ENCODE measurements at places on chromosomes 1 and 21.
A peak's percentile ranks its signal among the peaks of the same experiment; 100 is the strongest.

DNA sequence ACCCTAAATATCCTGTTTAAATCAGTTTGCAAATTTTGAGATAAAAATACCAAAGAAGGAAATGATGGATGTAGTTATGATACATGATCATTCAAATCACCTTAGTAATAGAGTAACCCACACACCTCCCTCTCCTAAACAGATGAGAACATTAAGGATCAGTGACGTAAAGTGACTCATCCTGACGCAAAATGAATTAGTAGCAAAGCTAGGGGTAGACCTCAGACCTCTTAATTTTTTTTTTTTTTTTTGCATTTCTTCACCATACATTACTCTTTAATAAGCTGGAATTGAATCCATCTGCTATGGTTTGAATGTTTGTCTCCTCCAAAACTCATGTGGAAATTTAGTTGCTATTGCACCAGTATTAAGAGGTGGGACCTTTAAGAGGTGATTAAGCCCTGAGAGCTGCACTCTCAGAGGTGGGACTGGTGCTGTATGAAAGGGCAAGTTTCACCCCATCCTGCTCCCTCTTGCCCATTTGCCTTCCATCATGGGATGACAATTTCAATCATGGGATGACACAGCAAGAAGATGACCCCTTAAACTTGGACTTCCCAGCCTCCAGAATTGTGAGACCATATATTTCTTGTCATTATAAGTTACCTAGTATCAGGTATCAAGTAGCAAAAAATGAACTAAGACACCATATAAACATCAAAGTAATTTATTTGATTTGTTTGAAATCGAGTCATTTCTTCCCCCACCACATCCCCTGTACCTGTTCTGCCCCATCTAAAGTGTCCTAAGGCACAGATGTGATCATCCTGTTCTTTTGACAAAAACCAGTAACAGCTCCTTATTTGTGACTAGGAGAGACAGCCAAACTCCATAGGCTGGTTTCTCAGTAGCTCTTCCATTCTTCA, 114.6 kb upstream of the DUSP10 start:
- no peaks in the 10 kb centered on the region for H3K4me1 ChIP-seq
- no peak for DNase-seq
- H3K27ac ChIP-seq: no peak overlapping the region
- H3K27me3 ChIP-seq: no peaks in the 10 kb centered on the region
- H3K4me3 ChIP-seq: no peak overlapping the region

GRCh38 chr1:147509786-147510395, 31.4 kb upstream of the BCL9 start:
- no peaks in the 10 kb centered on the region for H3K4me1 ChIP-seq
- H3K27ac ChIP-seq: no peak overlapping the region
- DNase-seq: no peak
- H3K27me3 ChIP-seq: no peaks in the 10 kb centered on the region
- no peak overlapping the region for H3K4me3 ChIP-seq

GRCh38 chr1:79667848-79668696, 661.5 kb upstream of the ADGRL4 start:
- no peaks in the 10 kb centered on the region for H3K36me3 ChIP-seq
- H3K4me1 ChIP-seq: no peaks in the 10 kb centered on the region
- H3K4me3 ChIP-seq: no peak overlapping the region
- DNase-seq: no peak
- no peak overlapping the region for H3K27ac ChIP-seq

GRCh38 chr21:37927711-37928110, 11.5 kb upstream of the KCNJ6 start:
- no peaks in the 10 kb centered on the region for H3K27me3 ChIP-seq
- no peaks in the 10 kb centered on the region for H3K4me1 ChIP-seq

DNA sequence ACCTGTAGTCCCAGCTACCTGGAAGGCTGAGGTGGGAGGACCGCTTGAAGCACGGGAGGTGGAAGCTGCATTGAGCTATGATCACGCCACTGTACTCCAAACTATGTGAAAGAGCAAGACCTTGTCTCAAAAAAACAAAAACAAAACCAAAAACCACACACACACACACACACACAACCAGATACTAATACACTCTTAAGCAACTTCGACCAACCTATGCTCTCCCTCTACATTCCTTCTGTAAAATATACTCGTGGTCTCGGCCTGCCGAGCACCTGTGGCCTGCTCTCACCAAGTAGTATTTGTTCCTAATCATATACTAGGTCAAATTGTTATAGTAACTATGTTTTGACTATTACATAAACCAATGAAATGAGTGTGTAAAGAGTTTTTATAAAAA, 13.5 kb upstream of the SYT2 start:
- H3K4me1 ChIP-seq: no peaks in the 10 kb centered on the region
- no peaks in the 10 kb centered on the region for H3K36me3 ChIP-seq
- no peak overlapping the region for H3K4me3 ChIP-seq
- DNase-seq: no peak
- no peak overlapping the region for H3K27ac ChIP-seq
- no peaks in the 10 kb centered on the region for H3K27me3 ChIP-seq

DNA sequence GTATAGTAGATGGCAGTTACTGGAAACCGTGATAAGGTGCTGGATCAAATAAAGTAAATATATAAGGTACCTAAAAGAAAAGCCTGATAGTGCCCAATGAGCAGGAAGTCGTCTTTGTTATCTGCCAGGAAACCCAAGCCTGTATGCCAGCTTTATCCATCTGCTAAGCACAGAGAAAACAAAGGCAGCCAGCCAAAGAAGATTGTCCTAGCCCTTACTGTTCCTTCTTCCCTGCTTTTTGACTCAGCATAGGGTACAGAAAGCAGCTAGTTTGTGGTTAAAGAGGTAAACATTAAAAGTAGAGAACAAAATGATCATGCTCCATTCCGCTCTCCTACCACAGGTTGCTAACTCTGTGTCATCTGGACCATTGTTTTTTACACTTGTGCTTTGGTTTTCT, 10.1 kb downstream of the KRTAP22-2 start:
- H3K4me3 ChIP-seq: no peak overlapping the region
- no peaks in the 10 kb centered on the region for H3K27me3 ChIP-seq
- H3K27ac ChIP-seq: no peak overlapping the region
- H3K36me3 ChIP-seq: no peaks in the 10 kb centered on the region
- no peak for DNase-seq

GRCh38 chr1:29323636-29324035, 87.3 kb downstream of the PTPRU start:
- H3K4me3 ChIP-seq: no peak overlapping the region
- no peaks in the 10 kb centered on the region for H3K27me3 ChIP-seq
- no peak for DNase-seq
- no peaks in the 10 kb centered on the region for H3K4me1 ChIP-seq

- DNase-seq: no peak
- H3K4me3 ChIP-seq: no peak overlapping the region
- no peak overlapping the region for H3K27ac ChIP-seq
- no peaks in the 10 kb centered on the region for H3K36me3 ChIP-seq
- no peaks in the 10 kb centered on the region for H3K27me3 ChIP-seq
Observed at GRCh38 chr1:153636312-153636711, 2.4 kb downstream of the CHTOP start.

DNA sequence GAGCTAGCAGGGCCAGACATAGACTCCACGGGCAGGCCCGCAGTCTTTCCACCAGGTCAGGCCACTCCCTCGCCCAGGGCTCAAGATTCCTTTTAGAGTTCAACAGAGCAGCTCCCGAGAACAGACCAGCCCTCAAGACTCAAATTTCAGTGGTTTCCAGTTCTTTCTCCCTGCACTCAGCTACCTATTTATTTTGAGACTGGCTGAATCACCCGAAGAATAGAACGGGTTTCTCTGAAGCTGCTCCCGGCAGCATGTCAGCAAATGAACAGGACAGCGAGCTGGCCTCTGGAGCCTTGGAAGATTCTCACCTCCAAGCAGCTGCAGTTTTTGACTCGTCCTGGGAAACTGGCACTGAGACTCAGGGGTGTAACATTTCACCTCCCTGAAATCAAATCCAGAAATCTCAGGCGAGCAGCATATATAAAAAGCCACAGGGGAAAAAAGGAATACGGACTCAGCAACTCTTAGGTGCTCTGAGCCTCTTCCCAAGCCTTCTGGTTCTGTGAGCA, 177.9 kb downstream of the CLIC6 start:
- H3K36me3 ChIP-seq: no peaks in the 10 kb centered on the region
- no peak for DNase-seq
- H3K27me3 ChIP-seq: no peaks in the 10 kb centered on the region
- no peak overlapping the region for H3K4me3 ChIP-seq
- H3K27ac ChIP-seq: peak overlapping the region; percentile 84

GRCh38 chr1:163661391-163661790, 339.6 kb downstream of the NUF2 start:
- H3K36me3 ChIP-seq: no peaks in the 10 kb centered on the region
- no peak overlapping the region for H3K27ac ChIP-seq
- no peaks in the 10 kb centered on the region for H3K27me3 ChIP-seq
- no peak overlapping the region for H3K4me3 ChIP-seq
- no peaks in the 10 kb centered on the region for H3K4me1 ChIP-seq
- no peak for DNase-seq

DNA sequence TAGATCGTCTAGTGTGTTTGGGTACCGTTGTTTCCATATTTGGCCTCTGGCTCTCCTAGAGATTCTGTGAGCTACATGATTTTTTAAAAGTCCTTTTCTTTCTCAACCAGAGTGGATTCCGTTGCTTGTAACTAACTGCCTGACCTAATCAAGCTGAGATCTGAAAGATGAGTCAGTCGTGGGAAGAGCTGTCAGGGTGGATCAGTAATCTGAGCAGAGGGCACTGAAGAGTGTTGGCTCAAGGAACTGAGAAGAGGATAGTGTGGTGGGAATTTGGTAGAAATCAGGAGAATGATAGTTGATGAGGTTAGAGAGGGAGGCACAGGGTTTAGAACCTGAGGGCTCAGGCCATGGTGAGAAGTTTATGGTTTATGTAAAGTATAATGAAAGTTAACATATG, 52.2 kb downstream of the TRAF5 start:
- no peaks in the 10 kb centered on the region for H3K4me1 ChIP-seq
- no peak overlapping the region for H3K4me3 ChIP-seq
- no peaks in the 10 kb centered on the region for H3K36me3 ChIP-seq
- H3K27ac ChIP-seq: no peak overlapping the region
- no peak for DNase-seq
- no peaks in the 10 kb centered on the region for H3K27me3 ChIP-seq

- no peaks in the 10 kb centered on the region for H3K4me1 ChIP-seq
- H3K4me3 ChIP-seq: no peak overlapping the region
- H3K27me3 ChIP-seq: no peaks in the 10 kb centered on the region
- no peak overlapping the region for H3K27ac ChIP-seq
- no peak for DNase-seq
Observed at GRCh38 chr21:18960306-18960705, 556.7 kb upstream of the TMPRSS15 start.

DNA sequence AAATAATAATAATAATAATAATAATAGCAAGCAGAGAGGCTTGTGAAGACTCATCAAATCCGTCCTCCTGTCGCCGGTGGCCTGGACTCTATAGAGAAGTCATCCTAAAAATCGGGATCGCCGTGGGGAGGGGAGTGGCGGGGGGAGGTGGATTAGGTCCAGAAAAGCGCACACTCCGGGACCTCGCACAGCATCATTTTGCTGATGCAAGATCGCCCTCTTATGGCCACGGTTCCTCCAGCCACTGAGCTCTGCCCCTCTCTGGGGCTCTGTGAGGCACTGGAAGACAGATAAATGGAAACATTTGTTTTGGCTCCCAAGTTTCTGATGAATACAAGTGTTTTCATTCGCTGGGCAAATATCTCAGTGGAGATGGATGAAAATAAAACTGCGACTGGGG, 612.0 kb downstream of the MATN1 start:
- no peaks in the 10 kb centered on the region for H3K36me3 ChIP-seq
- H3K27me3 ChIP-seq: peaks cover 26% of the 10 kb centered on the region
- H3K4me1 ChIP-seq: no peaks in the 10 kb centered on the region
- no peak overlapping the region for H3K4me3 ChIP-seq
- H3K27ac ChIP-seq: no peak overlapping the region
- DNase-seq: no peak

DNA sequence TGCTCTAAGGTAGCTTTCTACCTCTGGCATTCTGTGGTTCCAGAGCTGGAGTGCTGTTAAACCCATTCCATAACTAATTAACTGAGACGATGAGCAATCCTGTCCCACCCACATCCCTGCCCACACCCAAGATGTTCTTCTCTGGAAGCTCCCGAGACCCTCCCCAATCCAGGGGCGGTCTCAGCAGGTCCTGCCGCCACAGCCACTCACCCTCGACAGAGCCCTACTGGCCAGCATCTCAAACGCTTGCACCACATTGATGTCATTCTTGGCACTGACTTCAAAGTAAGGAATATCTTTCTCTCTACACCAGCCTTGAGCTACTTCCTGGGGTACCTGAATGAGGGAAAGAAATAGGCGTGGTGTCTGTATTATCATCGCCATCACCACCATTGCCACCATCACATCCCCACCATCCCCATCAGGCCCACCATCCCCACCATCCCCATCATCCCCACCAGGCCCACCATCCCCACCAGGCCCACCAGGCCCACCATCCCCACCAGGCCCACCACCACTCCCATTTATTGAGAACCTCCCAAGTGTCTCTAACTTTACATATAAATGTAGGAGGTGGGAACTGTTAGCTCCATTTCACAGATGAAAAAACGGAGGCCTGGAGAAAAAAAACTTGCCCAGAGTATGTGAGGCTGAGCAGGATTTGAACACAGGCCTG, 17.7 kb downstream of the RAB7B start:
- peaks cover 10% of the 10 kb centered on the region for H3K4me1 ChIP-seq
- H3K27me3 ChIP-seq: no peaks in the 10 kb centered on the region
- DNase-seq: no peak
- no peak overlapping the region for H3K4me3 ChIP-seq

GRCh38 chr1:228100822-228101613, 2.1 kb downstream of the C1orf35 start:
- peaks cover 12% of the 10 kb centered on the region for H3K4me1 ChIP-seq
- no peak overlapping the region for H3K4me3 ChIP-seq
- no peaks in the 10 kb centered on the region for H3K27me3 ChIP-seq
- H3K36me3 ChIP-seq: peaks cover 4% of the 10 kb centered on the region
- H3K27ac ChIP-seq: peak overlapping the region; percentile 94

DNA sequence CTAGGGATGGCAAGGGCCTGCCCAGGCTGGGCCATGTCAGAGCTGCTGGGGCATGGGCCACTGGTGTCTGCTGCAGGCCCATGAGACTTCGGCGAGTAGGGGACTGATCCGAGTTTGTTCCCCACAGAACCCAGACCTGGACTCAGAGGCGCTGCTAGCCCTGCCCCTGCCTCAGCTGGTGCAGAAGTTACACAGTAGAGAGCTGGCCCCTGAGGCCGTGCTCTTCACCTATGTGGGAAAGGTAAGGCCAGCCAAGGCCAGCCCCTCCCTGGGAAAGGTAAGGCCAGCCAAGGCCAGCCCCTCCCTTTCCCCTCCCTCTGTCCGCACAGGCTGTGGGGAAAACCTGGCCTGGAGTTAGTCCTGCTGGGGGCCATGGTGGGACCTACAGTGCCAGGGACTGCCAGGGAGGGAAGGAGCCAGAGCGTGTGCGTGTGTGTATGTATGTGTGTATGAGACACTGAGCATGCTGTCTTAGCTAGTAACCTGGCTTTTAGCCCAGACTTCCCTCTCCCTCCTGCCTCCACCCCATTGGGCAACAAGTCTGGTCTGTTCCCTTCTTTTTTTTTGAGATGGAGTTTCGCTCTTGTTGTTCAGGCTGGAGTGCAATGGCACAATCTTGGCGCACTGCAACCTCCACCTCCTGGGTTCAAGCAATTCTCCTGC, 8.0 kb downstream of the FAAH start:
- no peaks in the 10 kb centered on the region for H3K36me3 ChIP-seq
- no peaks in the 10 kb centered on the region for H3K4me1 ChIP-seq
- peak overlapping the region; percentile 58 for H3K27ac ChIP-seq
- DNase-seq: peak; percentile 88
- H3K4me3 ChIP-seq: no peak overlapping the region
